ENCODE measurements at places on chromosomes 5 and 9.
A peak's percentile ranks its signal among the peaks of the same experiment; 100 is the strongest.

DNA sequence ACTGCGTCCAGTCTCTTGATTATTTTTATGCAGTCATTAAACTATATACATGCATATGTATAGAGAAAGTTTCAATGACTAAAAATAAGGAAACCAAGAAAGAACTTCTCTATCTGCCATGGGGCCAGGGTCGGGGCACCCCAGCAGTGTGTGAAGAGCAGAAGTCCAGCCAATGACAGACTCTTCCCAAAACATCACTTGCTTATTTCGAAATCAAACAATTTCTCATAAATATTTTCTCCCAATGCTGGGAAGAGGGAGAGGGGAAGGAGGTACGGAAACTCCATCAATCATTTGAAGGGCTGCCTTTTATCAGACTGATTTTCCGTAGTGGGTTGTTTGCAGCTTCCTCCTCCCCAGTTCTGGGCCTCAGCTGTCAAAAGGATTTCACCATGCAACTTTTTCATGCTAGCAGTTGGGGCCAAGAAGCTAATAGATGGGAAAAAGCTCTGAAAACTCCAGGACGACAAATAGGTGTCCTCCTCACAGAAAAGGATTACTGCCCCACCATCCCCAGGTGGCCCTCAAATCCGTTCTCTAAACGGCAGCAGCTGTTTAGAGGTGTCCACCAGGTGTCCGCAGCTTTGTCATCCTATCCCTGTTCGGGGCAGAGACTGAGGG lies 617 bp upstream of the FPGS start:
- DNase-seq: no peak

GRCh38 chr5:146641941-146642340 lies 126.0 kb upstream of the GPR151 start:
- no peak for DNase-seq

GRCh38 chr5:69528035-69528434 lies 32.0 kb upstream of the GTF2H2C start:
- DNase-seq: no peak

DNA sequence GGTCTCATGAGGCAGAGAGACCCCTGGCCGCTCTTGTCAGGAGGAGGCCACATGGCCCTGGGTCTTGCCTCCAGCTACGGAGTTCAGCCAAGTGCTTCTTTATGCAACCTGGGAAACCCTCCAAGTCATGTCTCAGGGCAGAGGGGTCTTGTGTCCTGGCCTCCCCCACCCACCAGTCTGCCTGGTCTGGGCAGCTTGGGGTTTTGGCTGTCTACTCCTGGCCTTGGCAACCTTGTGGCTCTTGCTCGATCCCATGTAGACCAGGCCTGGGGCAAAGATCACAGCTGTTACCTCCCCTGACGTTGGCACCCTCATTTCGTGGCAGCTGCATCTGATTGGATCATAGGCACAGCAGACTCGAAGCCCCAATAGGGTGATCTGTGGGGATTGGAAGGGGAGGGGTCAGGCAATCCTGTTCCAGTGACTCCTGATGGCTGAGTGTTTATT lies 28.4 kb downstream of the JADE2 start:
- DNase-seq: no peak

DNA sequence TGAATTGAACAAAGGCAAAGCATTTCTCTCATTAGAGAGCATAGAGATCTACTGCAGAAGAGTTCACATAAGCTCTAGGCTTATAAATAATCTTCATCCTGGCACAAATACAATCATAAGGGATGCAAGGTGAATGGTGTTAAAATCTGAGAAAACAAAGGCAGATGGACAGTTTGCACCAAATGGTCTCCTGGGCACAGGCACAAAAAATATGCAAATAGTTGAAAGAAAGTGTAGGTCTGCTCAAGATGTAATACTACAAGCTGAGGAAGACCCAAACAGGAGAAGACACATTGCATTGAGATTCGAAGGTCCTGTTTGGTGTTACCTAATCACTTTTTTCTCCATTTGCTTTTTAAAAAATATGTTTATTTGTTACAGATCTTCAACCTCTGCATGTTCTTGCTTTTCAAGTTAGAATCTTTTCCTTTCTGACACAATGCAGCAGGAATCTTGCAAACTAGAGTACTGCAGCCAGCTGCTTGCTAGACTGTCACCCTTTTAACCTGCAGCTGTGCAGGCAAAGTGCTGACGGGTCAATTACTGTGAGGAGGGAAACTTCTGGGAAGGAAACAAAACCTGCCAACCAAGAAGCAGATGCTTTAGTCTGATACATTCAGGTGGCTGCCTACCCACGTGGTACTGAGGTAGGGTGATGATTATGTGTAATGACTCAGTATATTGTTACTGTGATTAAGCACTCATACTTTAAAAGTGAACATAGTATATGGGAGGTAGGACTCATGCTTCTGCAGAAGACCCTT lies 1048.6 kb upstream of the SEMA6A start:
- DNase-seq: no peak

DNA sequence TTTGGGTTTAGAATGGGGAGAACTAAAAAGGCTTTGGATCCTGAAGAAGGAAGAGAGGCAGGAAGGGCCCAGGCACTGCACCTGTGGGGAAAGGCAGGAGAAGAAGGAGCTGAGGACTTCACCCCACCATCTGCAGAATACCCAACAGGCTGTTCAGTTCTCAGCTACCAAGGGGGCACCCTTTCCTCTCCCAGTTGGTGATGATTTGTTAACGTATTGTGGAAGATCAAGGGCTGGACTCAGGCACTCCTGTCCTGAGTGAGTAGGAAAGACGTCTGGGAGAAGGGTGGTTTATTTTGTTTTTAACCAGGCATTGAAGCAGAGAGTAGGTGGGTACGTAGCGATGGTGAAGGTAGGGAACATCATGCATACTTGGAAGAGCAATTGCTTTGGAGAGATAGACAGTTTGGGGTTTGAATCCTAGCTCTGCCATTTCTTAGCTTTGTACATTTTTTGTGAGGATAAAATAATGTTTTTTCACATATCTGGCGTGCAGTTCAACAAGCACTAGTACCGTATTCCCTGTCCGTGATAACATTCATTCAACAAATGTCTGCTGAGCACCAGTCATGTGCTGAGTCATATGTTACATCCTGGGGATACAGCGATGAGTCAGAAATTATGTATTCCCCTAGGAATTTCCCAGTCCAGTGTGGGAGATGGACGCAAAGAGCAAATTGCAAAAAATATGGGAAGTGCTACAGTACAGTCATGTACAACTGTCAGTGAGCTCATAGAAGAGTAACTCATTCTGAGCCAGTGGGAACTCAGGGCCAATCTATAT lies 2.1 kb downstream of the MSANTD3 start:
- no peak for DNase-seq

DNA sequence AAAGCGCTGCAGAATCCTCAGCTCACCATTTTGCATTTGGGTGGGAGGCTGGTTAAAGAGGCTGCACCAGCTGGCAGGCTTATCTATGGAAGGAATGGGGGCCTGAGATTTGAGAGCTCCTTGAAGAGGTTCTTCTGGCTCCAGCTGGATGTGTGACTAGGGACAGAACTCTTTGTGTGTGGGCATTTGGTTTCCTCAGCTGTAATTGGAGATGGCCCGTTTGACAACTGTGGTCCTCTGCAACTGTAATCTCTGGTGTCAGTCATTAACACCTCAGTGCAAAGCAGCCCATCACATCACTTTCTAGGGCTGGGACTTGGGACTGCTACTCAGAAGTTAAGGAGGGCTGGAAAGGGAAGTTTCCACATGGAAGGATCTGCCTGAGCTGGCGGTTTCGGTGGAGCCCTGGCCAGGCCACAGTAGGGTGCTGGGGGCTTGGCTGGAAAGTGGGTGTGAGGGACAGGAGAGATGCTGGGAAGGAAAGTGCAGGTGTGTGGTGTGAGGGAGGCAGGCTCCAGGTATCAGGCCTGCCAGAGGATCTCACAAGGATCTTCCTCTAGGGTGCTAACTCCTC lies 193.8 kb downstream of the GADD45G start:
- no peak for DNase-seq

GRCh38 chr5:18433336-18433735 lies 799.1 kb downstream of the TAF11L14 start:
- DNase-seq: no peak

GRCh38 chr9:14923701-14924100 lies 13.5 kb upstream of the FREM1 start:
- DNase-seq: no peak

DNA sequence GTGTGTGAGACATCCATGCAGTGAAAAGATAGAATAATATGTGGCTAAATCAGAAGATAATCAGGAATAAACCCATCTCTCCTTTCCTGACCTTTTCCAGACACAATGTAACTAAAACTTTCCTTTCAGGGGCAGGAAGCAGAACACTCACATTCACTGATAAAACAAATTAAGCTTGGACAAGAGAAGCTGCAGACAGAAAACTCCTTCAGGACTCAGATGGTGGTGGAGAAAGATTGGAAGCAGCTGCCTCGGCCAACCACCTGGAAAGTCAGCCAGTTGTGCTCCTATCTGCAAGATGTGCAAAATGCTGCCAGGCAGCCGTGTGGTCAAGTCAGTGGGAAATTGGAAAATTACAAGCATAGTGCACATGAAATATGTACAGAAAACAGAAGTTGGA lies 26.9 kb downstream of the RASEF start:
- no peak for DNase-seq

DNA sequence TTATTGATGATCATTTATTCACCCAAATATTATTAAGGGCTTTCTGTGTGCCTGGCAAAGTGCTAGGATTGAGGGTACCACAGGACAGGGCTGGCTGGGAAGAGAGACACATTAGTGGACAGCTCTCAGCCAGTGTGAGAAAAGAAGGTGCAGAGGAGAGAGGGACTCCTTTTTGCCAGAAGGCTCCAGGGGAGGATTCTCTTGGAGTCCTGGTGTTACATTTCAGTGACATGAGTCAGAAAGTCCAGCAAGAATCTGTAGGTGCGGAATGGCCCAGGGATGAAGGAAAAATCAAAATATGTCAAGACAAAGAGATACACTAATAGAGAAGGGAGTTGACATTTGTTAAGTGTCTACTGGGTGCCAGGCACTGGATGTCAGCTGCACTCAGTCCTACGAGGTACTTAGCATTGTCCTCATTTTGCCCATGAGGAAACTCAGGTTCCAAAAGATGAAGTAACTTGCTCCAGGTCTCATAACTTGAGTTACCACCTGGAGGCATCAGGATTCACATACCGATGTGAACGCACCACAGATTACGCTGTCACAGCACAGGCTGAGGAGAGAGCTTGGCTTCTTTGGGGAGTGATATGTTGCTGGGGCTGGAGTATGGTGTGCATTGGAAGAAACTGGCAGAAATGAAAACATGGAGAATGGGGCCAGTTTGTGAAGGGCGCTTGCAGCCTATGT lies 60.5 kb downstream of the RASGRF2 start:
- no peak for DNase-seq

DNA sequence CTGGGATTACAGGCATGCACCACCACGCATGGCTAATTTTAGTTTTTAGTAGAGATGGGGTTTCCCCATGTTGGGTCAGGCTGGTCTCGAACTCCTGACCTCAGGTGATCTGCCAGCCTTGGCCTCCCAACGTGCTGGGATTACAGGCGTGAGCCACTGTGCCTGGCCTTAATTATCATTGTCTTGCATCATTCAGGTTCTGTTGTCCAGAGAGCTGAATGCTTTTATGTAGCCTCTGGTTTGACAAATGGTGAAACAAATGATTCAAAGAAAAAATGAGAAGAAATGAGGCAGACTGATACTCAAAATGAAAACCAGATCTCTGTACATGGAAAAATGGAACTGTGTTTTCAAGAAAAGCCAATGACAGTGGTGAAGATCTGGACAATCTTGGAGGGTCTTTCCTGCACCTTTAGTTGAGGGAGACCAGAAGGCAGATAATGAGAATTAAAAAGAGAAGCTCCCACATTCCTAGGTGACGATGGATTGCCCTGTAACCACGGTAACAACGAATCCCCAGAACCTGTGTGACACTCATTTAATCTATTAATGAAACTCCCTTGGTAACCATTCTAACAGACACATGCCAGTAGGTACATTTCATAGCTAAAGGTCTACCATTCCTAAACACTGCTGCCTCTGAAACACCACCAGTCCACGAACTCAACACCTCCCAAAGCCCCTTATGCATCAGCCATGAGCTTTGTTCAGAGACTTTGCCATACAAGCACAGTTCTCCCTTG lies 1.6 kb downstream of the TEX48 start:
- DNase-seq: no peak

GRCh38 chr9:79977510-79978197 lies 405.9 kb downstream of the TLE4 start:
- no peak for DNase-seq

DNA sequence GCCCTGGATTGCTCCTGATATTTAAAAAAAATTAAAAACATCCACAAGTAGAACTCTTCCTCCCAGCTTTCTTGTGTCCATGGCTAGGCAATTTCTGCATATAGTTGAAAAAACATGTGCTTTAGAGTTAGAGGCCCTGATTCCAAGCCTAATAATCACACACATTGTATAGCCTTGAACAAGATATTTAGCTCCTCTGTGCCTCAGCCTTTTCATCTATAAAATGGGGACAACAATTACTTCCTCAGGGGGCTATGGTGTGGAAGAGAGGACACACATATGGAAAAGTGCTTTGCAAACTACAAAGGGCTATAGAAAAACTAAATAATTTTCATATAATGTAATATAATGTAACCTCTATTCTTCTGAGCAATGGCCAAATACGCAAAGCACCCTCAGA lies 23.0 kb upstream of the CDK5RAP2 start:
- no peak for DNase-seq

DNA sequence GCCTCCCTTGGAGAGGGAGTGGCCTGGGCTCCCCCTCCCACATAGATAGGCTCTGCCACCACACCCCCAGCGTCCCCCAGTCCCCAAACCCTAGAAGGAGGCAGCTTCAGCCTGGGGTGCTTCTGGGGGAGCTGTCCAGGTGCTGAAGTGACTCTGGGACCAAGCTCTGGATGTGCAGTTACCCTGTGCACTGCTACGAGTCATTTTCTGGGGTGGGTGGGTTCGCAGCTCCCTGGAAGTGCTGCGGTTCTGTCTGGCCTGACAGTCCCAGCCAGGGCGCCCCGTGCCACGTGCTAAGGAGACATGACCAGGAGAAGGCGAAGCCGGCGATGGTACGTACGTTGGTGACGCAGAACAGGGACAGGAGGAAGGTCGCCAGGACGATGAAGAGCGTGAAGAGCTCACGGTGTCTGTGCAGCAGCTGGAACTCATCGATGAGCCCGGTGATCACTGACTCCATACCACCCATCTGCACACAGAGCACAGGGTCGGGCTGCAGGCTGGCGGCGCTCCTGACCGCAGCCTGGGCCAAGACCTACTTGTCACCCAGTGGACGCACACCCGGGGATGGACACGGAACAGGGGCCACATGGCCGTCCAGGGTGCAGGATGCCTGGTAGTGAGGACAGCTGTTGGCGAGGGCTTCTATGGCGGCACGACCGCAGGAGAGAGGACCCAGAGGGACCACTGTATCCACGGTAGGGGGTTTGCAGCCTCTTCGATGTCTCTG lies 35.7 kb downstream of the SLC6A3 start:
- DNase-seq: peak; percentile 31
